ENCODE measurements at places on chromosomes 11 and 22. TPM values are rescaled to one million over a fixed set of nuclear protein-coding genes. Genes with fewer than 3 reads are reported as not detected.

The ROBO4 gene
- polyA plus RNA-seq = 13.5 TPM

The SCGB1C1 gene
- polyA plus RNA-seq = not detected

The ABCG4 gene
- 0.18 TPM for polyA plus RNA-seq

The TESMIN gene
- 0.70 TPM for polyA plus RNA-seq

The NEFH gene
- polyA plus RNA-seq = 1.1 TPM

The NXPE2 gene
- 0.09 TPM for polyA plus RNA-seq

The WEE1 gene
- 25.1 TPM for polyA plus RNA-seq

GRCh38 chr11:44825058-44825785 is 98.5 kb downstream of the TSPAN18 start:
- no peak for DNase-seq

DNA sequence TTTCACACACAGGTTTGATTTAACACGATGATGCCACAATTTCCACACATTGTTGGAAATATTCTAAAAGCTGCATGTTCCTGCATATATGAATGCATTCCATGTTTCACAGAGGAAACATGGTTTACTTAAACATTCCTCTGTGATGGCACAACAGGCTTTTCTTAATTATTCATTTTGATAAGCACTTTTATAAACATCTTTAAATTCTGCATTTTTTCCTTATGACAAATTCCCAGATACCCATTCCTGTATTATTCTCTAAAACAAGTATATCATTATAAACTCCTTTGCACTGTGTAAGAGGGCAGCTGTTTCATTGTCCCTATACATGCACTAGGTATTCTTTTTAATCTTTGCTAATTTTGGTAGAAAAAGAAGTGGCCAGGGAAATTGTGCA is 532.3 kb downstream of the SOX6 start:
- DNase-seq = no peak

DNA sequence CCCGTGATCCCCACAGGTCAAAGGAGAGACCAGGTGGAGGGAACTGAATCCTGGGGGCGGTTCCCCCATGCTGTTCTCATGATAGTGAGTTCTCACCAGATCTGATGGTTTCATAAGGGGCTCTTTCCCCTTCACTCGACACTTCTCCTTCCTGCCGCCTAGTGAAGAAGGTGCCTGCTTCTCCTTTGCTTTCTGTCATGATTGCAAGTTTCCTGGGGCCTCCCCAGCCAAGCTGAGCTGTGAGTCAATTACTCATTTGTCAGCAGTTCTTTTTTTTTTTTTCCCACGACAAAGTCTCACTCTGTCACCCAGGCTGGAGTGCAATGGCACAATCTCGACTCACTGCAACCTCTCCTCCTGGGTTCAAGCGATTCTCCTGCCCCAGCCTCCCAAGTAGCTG is 1530.4 kb downstream of the BRD1 start:
- no peak for DNase-seq

- no peak for DNase-seq
These were observed 42.7 kb downstream of the KCNJ1 start for GRCh38 chr11:128824191-128825049.

- no peak for DNase-seq
These were observed at the start of gene TUBA8 for GRCh38 chr22:18110194-18110953. Gene TUBA8, plus strand, starts transcription at chr22:18110809. Its CDS starts 57 bp downstream, at chr22:18110866.

DNA sequence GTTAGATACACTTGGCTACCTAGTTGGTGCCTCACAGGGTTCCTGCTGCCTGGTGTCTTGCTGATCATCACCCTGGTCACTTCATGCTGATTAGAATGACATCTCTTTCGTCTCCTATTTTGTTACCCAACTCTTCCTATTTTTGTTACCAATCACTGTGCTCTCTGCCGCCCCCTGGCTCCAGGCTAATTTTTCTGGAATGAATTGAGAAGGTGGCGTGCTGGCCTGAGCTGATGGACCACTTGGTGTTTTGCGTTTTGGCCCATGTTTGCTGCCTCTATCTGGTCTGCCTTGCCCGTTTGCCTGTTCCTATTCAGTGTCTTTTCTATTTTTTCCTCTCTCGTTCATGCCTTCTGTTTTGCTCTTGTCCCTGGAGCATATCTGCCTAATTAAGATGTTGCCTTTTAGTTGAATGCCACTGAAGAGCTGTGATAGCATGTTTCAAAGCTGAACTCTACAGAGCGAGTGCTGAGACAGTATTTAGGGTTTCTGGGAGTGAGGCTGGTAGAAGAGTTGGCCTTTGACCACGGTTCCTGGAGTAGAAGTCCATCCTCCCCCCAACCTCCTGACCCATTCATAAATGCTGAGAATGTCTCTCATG is 5.9 kb upstream of the ATF4 start:
- DNase-seq = no peak

DNA sequence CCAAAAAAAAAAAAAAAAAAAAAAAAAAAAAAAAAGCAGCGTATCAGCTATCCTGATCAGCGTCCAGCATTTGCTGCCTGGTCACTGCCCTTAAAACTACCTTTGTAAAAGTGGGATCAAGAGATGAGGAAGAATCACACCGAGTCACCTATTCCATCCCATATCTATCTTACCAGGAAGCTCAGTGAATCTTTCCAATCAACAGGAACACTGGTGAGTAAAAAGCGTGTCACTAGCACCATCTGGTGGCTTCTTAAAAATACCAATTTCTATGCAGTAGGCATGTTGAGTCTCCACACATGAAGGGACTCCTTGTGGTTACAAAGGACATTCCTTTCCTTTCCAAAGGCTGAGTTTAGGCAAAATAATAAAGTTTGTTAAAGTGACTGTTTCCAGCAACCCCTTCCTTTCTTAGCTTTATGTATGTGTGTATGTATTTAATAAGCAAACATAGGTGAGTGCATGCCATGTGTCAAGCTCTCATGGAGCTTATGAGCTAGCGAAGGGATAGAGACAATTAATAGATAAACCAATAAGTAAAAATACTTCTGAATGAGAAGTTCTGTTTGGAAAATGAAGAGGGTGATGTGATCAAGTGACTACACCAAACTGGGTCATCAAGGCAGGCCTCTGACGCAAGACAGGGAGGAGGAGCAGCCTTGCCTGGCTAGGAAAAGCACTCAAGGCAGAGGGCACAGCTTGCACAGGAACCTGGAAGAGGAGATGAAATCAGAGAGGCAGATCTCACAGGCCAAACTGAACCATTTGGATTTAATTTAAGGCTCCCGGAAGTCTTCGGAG is 13.9 kb upstream of the TP53AIP1 start:
- DNase-seq = peak; percentile 33

DNA sequence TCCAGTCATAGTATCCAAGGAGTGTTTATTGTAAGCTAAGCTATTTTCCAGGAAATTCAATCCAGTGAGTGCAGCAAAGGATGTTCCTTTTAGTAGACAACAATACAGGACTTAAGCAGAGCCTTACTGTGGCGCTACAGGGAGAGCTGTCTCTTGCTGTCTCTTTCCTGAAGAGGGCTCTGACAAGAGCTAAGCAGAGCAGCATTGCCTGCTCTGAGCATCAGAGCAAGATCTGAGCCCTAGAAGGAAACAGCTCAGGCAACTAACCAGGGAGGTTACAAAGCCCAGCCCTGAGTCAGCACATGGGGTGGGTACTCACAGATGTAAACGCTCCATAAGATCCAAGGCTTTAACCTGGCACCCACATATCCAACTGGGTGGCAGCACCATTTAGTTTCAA is 8.0 kb downstream of the LAYN start:
- DNase-seq = no peak
